A172 (cell line): ENCODE measurements at places on chromosomes 7 and 10.

DNA sequence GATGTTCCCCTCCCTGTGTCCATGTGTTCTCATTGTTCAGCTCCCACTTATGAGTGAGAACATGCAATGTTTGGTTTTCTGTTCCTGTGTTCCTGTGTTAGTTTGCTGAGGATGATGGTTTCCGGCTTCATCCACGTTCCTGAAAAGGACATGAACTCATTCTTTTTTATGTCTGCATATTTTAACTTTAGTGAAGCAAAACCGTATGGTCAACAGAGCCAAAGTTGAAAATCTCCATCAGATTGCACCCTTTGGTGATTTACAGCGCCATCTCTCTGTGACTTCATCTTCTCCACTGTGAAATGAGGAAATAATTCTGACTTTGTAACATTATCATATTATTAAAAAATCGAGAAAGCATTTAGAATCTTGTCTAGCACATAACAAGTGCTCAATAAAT lies 132.3 kb upstream of the PLXDC2 start:
- DNase-seq = no peak

GRCh38 chr7:40996233-40996677 lies 706.6 kb downstream of the INHBA start:
- DNase-seq = no peak

- no peak for DNase-seq
Measured at GRCh38 chr7:127158659-127159058, 94.1 kb downstream of the GRM8 start.

DNA sequence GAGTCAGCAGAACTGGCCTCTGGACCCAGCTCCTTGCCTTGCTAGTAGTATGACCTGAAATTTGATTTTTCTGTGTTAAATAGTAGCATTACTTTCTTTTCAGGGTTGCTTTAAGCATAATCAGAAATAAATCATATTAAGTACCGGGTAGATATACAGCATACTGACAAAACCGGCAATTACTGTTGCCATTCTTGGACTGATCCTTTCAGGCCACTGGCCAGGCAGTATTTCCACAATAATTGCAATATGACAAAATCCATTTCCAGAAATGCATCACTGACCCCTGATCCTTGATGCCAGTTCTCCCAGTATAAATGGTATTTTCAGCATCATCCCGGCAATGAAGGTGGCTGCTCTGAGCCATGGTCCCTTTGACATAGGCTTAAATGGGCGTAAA lies 6.9 kb downstream of the LRIT1 start:
- no peak for DNase-seq

- DNase-seq = no peak
Measured at GRCh38 chr7:127478024-127478355, 85.5 kb upstream of the ZNF800 start.

- DNase-seq = no peak
Measured at GRCh38 chr7:81120803-81121202, 202.0 kb upstream of the SEMA3C start.

- DNase-seq = no peak
Measured at GRCh38 chr10:91167406-91167805, 53.1 kb upstream of the PCGF5 start.

DNA sequence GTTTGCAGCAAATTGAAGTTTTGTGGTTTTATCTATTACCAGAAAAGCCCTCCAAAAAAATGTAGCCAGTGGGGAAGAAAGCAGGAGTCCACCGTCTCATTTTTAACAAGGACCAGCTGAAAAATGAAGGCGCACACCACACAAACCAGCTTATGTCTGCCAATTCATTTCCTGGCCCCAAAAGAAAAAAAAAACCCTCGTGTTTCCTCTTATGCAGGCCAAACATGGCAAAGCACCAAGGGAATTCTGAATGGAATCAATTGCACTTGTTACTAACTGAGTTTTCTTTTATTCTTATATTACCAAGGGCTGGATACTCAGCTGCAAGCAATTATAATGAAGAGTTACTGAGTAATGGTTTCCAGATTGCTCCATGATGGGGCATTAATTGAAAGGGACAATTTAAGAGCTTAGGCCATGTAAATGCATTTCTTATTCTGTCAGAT lies 428.3 kb upstream of the NPVF start:
- no peak for DNase-seq

DNA sequence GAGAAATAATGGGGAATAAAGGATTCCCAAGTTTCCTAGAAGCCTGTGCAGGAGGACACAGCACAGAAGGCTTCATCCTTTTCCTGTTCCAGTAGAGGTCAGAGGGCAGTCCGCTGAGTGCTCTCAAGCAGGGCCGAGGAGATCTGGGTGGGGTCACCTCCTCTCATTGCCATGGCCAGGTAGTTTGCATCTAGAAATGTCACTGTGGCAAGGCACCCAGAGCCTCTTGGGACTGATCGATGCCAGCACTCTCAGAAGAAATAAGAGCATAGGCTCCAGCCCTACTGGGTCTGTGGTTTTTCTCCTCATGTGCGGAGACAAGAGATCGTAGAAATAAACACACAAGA lies 7.9 kb downstream of the NUB1 start:
- no peak for DNase-seq

- DNase-seq = peak; percentile 85
Measured at GRCh38 chr7:70271617-70272081, 673.4 kb downstream of the AUTS2 start.

- DNase-seq = no peak
Measured at GRCh38 chr10:8045726-8046494, 8.6 kb upstream of the GATA3 start.

DNA sequence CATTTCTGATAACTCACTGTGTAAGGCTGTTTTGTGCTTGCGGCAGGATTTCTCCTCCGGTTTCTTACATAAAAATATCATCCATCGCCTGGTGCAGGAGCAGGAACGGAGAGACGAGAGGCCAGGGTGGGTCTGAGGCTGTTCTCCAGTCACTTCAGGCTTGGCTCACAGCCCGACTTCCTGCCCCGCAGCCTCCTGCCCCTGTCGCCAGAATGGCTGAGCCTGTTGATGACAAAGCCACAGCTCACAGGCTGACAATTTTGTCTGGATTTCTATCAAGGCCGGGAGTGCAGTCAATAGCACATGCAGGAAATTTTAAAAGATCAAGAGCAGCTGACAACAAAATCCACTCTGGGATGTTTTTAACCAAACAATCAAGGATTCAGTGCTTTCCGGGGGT lies 229.7 kb upstream of the ZNF32 start:
- DNase-seq = peak; percentile 47
